Activated CD8-positive, alpha-beta memory T cell treated with anti-CD3 and anti-CD28 coated beads for 4 hours (primary cell): ENCODE measurements at places on chromosomes 1 and 21.

DNA sequence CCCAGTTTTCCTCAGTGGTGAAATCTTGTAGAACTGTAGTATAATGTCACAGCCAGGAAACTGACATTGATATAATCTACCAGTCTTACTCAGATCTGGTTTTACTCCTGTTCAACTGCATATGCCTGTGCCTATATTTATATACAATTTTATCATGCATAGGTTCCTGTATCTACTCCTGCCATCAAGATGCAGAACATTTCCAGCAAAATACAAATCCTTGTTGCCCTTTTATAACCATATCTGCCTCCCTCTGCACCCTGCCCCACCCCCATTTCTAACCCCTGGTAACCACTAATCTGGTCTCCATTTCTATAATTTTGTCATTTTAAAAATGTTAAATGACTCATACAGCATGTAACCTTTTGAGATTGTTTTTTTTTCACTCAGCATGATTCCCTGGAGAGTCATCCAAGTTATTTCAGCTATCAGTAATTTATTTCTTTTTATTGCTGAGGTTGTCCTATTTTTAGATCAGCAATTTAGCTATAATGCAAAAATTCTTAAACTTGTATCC, 8.1 kb downstream of the UTP25 start:
- no peak for DNase-seq

GRCh38 chr1:90413519-90413918, 303.6 kb downstream of the BARHL2 start:
- DNase-seq: no peak

- DNase-seq: no peak
These were observed 27.0 kb downstream of the PDE9A start for GRCh38 chr21:42680429-42680828.

DNA sequence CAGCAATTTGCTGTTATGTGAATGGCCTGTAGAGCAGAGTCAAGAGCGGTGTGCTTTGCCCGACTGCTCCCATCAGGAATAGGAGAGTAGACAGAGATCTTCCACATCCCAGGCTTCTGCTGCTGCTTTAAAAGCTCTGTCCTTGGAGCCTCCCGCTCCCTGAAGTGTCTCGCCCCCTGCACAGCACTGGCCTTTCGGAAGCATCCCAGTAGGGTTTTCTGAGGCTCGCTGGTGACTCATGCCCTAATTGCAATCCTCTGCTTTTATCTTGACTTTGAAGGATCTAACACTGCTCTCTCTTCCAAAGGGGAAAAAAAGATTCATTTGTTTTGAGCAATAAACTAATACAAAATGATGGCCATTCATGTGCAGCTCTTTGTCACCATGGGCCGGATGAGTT, 13.3 kb upstream of the CD101 start:
- no peak for DNase-seq

GRCh38 chr1:34164771-34165391, at the start of gene CSMD2:
TSS of gene CSMD2 (minus strand) at chr1:34165230. CDS start at chr1:34165097, 133 bp downstream.
- DNase-seq: no peak

- DNase-seq: no peak
These were observed 17.9 kb upstream of the ZBTB21 start for GRCh38 chr21:42027822-42028765.

DNA sequence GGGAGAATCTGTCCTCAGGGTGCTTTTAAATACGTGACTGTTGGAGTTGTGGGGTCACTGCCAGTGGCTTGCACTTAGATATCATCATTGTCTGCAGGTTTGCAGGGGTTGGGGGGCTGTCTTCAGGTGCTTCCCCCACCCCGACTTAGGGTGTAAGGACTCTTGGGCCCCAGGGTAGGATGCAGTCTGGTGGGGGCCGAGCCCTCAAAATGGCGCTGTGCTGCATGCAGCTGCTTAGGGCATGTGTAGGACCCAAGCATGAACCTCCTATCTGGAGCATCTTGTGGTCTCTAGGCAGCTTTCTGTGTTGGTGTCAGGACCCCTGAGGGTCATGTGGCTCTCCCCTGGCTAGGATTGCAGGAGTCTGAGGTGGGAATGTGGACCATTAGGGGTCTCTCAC, 55.6 kb upstream of the B3GALT2 start:
- no peak for DNase-seq

DNA sequence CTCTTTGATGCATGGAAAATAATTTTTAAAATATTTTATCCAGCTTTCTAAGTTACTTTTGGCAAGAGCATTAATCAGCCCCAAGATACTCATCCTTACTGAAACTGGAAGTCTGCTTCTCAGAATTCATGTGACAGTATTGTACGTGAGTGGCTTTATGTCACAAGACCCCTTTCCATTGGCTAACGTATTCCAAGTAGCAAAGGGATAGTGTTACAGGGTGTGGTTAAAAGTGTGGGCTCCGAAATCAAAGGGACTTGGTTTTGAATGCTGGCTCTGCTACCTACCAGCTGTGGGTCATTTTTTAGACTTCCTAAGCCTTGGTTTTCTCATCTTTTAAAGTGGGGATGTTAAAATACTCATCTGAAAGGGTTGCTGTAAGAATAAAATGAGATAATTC, 91.7 kb downstream of the RHOU start:
- no peak for DNase-seq

DNA sequence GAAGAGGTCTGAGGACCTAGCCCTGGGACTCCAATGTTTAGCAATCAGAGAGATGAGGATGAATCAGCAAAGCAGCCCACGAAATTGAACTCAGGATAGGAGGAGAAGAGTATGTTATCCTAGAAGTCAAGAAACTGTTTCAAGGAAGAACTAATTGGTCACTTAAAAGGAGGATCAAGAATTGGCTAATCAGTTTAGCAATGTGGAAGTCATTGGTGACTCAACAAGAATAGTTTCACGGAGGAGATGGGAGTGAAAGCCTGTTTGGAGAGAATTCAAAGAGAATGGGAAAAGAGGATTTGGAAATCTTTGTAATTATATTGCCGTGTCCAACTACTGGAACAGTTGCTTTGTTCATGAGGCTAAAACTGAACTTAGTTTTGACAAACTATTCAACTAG, 7.4 kb downstream of the HMCN1 start:
- no peak for DNase-seq

DNA sequence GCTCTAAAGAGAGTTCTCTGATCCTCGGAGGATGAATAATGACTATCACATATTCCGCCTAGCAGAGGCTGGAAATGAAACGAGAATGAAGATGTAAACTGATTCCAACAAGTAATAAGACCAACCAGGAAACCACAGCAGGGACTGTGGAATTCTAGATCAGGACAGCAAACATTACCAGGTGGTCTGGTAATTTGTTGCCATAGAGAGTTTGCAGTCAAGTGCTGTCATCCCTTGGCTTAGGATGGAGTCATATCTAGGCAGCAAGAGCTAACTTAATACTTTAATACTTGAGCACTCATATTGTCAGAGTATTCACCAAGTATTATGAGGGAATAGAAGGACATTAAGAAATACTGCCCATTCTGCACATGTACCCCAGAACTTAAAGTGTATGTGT, 45.1 kb upstream of the MUTYH start:
- no peak for DNase-seq

DNA sequence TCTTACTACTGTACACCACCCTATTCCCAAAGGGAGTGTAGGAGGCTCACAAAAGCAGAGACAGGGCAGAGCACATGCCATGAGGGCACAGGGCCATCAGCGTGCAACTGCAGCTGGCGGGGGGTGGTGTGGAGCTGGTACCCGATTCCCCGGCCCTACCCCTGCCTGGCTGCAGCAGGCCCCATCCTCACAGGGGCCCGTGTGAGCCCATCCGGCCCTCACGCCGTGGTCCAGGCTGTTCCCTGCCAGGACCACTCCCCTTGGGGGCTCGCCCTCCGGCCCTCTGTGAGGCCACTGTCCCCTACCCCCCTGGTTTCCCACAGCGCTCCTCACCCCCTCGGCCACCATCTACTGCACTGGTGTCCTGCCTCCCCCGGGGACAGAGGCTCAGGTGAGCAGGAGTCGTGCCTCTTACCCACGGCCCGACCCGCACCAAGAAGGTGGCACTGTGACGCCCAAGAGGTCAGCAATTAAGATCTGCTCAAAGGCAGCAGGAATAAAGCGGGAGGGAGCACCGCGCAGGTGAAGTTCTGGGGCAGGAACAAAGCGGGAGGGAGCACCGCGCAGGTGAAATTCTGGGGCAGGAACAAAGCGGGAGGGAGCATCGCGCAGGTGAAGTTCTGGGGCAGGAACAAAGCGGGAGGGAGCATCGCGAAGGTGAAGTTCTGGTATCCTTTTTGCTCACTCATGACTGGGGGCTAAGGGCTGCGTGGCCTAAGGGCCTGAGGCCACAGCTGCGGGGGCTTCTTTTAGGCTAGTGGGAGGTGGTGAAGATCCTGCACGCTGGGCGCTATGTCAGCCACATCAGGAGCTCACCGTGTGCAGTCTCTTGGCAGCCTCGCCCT, 3.9 kb downstream of the POFUT2 start:
- no peak for DNase-seq

- no peak for DNase-seq
These were observed 782 bp downstream of the CSDE1 start for GRCh38 chr1:114756949-114757454.

DNA sequence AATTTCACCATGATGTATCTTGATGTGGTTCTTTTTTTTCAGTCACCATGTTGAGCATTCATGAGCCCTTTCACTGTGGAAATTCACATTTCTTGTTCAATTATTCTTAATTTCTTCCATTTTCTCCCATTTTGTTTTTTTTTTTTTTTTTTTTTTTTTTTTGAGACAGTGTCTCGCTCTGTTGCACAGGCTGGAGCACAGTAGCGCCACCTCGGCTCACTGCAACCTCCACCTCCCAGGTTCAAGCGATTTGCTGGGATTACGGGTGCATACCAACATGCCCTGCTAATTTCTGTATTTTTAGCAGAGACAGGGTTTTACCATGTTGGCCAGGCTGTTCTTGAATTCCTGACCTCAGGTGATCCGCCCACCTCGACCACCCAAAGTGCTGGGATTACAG, 14.7 kb downstream of the ZNF644 start:
- DNase-seq: no peak

- DNase-seq: no peak
These were observed 67.2 kb downstream of the ATP5PO start for GRCh38 chr21:33848249-33848953.

DNA sequence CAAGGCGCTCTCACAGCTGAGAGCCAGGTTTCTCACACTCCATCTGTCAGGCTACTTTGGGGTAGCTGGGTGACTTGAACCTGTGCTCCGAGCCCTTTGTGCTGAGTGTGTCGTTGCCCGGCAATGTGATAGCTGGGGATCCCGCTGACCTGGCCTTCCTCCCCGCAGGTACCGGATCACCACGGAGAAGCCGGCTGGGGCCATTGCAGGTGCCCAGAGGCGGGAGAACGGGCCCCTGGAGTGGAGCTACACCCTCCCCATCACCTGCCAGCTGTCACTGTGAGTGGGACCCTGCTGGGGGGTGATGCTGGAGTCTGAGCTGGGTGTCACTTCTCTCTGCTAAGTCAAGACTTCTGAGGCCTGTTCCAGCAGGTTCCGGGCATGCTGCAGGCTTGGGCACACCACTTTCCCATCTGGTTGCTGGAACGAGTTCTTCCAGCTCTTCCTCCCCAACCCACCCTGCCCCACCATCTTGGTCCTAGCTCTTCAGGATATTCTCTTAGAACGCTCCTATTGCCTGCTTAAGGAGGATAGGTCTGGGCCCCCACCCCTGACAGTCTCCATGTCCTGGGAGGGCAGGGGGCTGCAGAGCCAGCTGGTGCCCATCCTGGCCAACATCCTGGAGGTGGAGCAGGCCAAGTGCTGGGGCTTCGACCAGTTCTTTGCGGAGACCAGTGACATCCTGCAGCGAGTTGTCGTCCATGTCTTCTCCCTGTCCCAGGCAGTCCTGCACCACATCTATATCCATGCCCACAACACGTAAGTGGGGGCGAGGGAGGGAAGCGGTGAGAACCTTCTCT, 7.5 kb downstream of the IKBKE start:
- no peak for DNase-seq

DNA sequence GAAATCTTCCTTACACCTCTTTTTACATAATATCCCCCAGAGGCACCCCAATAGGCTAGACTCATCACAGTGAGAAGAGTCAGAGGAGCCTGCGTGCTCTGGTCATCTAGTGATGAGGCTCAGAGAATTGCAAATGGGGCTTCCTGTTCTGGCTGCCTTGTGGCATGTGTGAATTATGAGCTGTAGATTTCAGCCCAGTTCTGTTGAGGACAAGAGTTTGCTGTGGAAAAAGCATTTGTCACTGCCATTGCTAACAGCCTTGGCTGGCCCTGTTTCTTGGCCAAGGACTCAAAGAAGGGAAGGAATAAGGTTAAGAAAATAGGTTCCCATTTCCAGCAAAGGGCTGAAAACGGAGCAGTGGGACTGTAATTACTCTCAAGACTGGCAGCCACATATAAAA, 30.7 kb downstream of the MRAP start:
- no peak for DNase-seq

GRCh38 chr1:67802565-67802964, 30.7 kb downstream of the GNG12 start:
- DNase-seq: no peak

DNA sequence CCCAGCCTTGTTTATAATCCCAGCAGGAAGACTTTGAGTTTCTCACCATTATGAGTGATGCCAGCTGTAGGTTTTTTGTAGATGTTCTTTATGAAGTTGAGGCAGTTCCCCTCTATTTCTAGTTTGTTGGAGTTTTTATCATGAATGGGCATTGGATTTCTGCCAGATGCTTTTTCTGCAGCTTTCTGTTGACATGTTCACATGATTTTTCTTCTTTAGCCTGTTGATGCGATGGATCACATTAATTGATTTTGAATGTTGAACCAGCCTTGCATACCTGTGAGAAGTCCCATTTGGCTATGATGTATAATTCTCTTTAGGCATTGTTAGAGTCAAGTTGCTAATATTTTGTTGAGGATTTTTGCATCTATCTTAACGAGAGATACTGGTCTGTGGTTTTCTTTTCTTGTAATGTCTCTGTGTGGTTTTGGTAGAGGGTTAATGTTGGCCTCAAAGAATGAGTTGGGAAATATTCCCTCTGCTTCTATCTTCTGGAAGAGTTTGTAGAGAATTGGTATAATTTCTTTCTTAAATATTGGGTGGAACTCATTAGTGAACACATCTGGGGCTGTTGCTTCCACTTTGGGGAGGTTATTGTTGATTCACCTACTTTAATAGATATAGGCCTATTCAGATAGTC, 33.2 kb downstream of the ZBTB40 start:
- DNase-seq: no peak

DNA sequence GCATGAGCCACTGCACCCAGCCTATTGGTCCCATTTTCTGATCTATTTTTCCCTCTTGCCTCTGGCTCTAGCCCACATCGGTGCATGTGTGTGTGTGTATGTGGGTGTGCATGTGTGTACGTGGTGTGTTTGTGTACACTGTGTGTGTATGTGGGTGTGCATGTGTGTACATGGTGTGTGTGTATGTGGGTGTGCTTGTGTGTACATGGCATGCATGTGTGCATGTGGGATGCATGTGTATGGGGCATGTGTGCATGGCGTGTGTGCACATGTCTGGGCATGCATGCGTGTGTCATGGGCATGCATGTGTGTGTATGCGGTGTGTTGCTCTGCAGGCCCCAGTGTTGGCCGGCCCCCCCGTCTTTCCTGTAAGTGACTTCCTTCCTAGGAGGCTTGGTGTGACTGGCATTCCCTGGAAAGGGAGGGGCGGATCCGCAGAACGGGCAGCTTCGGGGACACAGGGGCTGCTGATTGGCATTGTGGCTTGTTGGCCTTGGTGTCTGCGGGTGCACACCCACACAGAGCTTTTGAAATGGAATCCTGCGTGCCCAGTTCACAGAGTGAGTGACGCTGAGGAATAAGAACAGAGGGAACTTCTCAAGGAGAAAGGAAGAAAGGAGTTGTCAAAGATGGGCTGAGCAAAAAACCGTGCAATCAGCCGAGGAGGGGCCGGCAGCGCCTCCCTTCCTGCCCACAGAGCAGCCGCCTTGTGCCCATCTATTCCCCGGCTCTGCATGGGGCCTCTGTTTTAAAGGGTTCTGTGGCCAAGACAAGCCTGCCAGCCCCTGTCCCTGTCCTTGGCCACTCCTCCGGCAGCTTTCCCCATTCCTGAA, 8.0 kb downstream of the PDXK start:
- DNase-seq: no peak
